ENCODE measurements at places on chromosomes 2 and 18. TPM values are rescaled to one million over a fixed set of nuclear protein-coding genes. Genes with fewer than 3 reads are reported as not detected.

DNA sequence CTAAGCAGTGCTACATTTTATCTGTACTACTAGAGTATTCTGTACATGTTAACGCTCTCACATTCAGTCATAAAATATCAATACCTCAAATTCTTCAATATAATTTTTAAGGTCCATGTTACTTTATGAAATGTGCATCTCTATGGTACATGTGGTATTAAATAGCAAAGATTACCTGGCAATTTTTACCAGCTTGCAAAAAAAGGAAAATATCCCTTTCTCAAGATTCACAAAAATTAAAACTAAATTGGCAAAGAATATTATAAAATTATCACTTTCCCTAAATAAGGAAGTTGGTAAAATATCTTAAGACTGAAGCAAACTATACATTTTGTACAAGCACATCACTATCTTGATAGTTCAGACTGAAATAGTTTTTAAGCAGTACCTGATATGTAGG lies 115.0 kb upstream of the RNU4ATAC start:
- DNase-seq: no peak

DNA sequence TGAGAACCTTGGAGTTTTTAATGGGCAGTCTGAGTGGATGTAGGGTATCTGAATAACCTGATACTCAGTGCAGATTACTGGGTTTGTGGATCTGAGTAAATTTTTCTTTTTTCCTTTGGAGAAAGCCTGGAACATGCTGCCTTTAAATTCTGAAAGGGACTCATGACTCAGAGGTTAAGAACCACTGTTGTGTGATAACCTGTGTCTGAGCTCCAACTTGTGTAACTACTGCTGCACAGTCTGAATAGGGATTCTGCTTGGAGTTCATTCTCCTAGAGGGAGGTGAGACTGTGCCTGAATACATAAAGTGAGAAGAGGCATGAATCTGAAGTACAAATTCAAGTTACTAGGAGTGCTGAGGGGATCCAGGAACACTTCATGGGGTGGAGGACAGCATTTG lies 36.2 kb downstream of the KDM3A start:
- no peak for DNase-seq

Gene CD28
- total RNA-seq: not detected

Gene FTCDNL1
- total RNA-seq: 1.6 TPM

- DNase-seq: no peak
These were observed 1323.5 kb upstream of the TMEFF2 start for GRCh38 chr2:193518041-193518817.

Gene RRM2
- 203 TPM for total RNA-seq

Gene PXDN
- total RNA-seq: 218 TPM

Gene CCDC93
- total RNA-seq: 46.6 TPM

DNA sequence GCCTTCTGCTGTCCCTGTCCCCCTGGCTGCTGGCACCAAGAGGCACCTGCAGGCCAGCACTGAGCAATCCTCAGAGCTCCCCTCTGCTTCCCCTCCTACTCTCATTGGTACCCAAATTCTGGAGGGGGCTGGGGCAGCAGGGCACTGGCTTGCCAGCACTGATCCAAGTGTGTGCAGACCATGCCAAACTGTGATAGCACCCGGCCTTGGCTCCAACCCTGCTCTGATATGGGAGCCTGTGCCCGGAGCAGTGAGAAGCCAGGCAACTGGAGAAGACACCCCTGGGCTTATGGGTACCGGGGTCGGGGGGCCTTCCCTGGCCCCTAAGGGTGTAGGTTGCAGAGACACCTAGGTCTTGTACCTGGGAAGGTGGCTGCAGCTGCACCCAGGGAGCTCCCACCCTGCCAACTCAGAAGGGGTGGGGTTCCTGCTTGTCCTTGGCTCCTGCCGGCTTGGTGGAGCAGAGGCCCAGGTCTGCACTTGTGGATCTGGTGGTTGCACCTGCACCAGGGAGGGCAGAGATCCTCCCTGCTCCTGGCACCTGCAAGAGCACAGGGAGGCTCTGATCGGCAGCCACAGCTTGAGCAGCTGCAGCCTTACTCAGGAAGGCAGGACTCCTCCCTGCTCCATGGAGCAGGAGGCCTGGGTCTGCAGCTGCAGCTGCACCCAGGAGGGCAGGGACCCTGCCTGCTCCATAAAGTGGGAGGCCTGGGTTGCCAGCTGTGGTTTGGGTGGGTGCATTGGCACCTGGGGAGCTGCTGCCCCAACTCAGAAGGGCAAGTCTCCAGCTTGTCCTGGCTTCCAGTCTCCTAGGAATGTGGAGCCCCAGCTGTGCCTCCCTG lies 96.3 kb downstream of the BCL2L11 start:
- no peak for DNase-seq
